ENCODE measurements at places on chromosomes 5 and 9.

DNA sequence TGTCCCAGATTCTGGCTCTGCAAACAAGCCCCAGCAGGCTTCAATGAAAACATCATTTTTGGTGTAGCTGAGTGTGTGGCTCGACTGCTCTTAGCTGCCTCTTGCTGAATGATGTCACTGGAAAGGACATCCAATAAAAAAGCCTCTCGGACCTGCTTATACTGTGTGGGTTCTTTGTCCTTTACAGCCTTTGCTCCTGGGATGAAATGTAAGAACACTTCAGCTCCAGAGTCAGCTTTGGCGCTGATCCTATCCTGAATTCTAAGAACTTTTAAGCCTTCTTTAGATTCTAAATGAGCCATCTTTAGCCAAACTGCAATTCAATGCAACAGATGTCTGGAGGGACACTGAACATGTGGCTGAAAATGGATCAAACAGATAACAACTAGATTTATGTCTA, 404.6 kb upstream of the C9orf72 start:
- no peak for DNase-seq

DNA sequence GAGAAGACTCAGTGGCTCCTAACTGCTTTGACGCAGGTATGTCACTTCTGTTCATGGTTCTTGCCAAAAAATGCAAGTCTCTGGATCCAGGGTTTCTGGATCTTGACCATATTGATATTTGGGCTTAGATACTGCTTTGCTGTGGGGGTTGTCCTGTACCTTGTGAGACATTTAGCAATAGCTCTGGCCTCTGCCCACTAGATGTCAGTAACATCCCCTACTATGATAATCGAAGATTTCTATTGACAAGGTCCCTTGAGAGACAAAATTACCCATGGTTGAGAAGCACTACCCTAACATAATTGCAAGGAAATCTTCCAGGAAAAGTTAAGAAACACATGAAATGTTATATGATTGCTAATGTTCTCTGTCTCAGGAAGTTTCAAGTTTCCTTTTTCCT, 285.4 kb downstream of the TMEM232 start:
- peak; percentile 28 for DNase-seq

DNA sequence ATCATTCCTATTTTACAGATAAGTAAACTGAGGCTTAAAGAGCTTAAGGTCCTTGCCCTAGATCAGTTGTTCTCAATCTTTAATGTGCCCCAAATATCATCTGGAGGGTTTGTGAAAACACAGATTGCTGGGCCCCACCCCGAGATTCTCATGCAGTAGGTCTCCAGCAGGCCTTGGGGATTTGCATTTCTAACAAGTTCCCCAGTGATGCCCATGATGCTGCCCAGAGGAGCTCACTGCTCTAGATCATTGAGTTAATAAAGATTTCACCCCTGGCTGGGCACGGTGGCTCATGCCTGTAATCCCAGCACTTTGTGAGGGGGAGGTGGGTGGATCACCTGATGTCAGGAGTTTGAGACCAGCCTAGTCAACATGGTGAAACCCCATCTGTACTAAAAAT, 42.8 kb upstream of the RAD23B start:
- DNase-seq, result no peak

DNA sequence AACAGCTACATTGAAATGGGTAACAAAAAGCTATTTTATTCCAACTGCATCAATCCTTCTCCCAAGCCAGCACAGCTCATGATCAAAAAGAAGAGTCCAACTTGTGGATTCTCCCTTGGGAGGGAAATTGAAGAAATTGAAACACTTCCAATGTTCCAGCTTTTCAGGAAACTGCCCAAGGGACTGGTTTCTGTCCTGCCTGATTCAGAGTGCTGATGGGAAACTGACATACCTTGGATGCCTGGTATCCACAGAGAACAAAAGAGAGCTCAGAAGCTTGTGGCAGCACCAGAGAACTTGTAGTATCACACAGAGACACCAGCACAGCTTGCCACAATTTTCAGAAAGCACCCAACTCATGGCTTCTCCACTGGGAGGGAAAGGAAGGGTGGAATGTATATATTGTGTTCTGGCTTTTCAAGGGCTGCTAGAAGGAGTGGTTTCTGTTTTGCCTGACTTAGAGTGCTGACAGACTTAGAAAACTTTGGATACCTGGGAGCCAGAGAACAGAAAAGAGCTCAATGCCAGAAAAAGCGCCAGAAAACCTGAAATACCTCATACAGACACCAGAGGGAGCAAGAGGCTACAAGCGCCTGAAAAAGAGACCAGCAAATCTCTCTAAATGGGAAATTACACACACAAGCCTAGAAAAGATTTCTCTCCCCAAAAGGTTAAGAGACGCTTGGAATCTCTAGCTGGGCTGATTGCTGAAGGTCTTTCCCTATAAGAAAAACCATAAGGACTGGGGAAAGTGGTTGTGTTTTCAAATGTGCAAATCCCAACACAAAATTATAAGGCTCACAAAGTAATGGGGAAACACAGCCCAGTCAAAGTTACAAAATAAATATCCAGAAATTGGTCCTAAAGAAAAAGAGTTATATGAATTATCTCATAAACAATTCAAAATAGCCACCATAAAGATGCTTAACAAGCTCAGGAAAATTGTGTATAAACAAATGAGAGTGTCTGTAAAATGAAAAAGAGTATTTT, 178.8 kb downstream of the SPOCK1 start:
- DNase-seq, result peak; percentile 36

- peak; percentile 54 for DNase-seq
Observed at GRCh38 chr9:34994260-34994899, 4.8 kb downstream of the DNAJB5 start.

- DNase-seq, result no peak
Observed at GRCh38 chr5:9924614-9925013, 294.5 kb upstream of the TAS2R1 start.

- no peak for DNase-seq
Observed at GRCh38 chr5:39197556-39197955, 21.8 kb downstream of the FYB1 start.

- DNase-seq, result no peak
Observed at GRCh38 chr5:142357469-142358090, 32.8 kb upstream of the SPRY4 start.

GRCh38 chr9:127568971-127569885, 42.8 kb upstream of the STXBP1 start:
- peak; percentile 77 for DNase-seq

GRCh38 chr5:39178861-39179260, 40.5 kb downstream of the FYB1 start:
- no peak for DNase-seq

DNA sequence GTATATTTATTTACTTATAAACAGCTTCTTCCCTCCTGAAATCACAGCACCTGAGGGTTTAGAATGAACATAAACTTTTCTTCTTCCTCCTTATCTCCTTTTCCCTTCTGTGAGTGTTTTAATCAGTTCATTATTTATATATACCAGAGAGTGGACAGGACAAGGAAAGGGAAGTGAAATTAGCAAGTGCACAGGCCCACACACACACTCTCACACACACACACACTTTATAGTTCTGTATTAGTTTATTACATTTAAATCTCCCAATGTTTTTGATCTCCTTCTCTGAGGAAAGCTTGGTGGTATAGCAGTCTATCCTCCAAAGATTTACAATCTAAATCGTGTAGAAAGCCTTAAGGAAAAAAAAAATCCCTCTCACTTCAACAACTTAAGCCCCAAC, 353.5 kb downstream of the NDUFS4 start:
- no peak for DNase-seq

GRCh38 chr5:135141303-135142268, 107.6 kb upstream of the PITX1 start:
- DNase-seq, result no peak

DNA sequence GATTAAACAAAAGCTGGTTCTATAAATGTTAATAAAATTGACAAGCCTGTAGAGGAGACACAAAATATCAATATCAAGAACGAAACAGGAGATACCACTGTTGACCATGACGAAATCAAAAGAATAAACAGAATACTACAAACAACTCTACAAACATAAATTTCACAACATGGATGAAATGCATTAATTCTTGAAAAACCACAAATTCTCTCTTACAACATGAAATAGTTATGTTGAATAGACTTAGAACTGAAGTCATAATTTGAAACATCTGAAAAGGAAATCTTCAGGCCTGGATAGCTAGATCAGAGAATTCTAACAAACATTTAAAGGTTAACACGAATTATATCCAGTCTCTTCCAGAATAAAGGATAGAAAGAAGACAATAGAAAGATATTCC, 6.9 kb upstream of the SPATA31C1 start:
- DNase-seq, result no peak

DNA sequence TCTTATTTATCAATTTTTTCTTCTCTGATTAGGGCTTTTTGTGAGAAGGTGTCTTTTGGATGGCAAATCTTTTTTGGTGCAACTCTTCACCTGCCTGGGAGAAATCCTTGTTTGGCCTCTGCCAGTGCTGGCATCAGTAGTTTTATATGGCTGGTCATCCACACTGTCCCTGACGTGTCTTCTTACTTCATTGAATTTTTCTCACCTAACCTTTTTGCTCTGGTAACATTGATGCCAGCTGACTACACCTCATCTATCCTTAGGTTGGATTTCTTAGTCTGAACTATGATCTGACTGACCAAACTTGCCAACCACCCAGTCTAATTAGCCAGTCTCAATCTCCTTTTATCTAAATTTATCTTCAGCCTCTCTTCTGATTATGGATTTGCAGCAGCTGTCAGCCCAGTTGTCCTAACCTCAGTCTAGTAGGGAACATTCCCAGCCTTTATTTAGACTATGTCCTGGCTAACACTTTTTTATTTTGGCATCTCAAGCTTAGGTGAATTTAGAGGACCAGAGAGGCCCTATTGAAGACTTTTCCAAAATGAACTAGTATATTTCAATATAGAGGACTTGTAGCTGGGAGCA, 10.6 kb upstream of the TMEM38B start:
- DNase-seq, result no peak

- no peak for DNase-seq
Observed at GRCh38 chr5:90476391-90476790, 1.7 kb downstream of the POLR3G start.

GRCh38 chr9:77125665-77126064, 51.7 kb upstream of the VPS13A start:
- DNase-seq, result no peak

DNA sequence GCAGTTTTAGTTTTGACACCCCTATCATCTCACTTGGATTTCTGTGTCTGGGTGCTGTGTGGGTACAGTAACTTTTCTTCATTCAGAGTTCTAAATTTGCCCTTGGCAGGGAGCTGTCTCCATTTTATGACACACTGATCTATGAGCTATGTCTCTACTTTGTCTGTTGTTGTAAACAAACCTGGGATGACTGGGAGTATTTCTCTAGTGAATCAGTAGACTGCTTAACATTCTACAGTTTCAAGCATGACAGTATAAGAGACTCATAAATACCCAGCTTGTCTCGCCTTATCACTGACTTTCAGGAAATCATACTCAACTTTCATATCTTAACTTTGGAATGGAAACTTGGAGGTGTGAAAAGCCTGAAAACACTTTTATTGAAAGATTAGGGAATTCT, 212.1 kb upstream of the NUDT12 start:
- no peak for DNase-seq

- DNase-seq, result no peak
Observed at GRCh38 chr5:178337334-178337741, 104.7 kb upstream of the PHYKPL start.

DNA sequence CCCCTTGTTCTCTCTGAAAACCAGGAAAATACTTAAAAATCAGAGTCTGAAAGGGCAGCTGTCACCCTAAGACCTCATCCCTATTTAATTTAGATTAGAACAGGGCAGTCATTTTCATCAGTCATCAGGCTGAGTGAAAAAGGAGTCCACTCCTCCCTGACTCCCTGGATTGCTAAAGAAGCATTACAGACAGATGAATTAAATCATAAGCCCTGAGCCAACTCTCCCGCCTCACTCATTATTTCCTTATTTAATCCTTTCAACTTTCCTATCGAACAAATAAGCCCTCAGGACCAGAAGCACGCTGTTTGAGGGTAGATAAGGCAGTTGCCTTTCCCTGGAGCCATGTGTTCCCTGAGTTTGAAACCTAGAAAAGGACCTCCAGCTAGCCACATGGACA, 201.9 kb upstream of the ANKRD55 start:
- no peak for DNase-seq

GRCh38 chr5:33364406-33364805, 76.4 kb upstream of the TARS1 start:
- no peak for DNase-seq

DNA sequence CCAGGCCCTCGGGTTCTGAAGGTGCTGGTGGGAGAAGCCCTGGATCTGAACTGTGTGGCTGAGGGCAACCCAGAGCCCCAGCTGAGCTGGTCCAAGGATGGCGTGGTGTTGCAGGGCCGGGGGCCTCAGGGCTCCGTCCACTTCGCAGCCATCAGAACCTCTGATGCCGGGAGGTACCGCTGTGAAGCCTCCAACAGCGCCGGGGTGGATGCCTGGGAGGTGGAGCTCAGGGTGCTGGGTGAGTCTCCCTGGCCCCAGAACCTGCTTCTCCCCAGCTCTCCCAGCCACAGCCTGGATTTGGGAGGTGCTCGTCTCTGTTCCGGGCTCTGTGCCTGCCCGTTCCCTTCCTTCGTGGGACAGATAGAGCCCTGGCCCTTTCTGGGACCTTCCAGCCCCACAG, 75.6 kb downstream of the HMCN2 start:
- DNase-seq, result no peak

GRCh38 chr5:34897646-34898045, 17.7 kb downstream of the RAD1 start:
- DNase-seq, result no peak

GRCh38 chr5:81718300-81718699, 32.6 kb downstream of the SSBP2 start:
- DNase-seq, result no peak

- peak; percentile 85 for DNase-seq
Observed at GRCh38 chr9:7234144-7234543, 476.4 kb downstream of the KDM4C start.

DNA sequence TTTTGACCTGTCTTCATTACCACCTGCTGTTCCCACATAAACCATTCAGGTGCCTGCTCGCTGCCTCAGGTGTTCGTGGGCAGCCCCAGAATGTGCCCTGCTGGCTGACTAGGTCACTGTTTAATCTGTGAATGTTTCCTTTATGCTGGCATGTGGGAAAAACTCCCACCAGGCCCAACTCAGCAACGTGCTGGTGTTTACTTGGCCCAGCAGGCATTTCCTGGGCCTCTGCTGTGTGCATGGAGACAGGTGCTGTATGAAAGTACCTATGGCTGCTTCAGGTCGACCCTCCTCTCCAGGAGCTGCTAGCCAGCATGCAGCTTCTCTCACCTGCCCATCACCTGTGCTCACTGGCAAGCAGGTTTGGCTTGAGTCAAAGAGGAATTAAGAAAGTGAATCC, 65.8 kb downstream of the RAD23B start:
- DNase-seq, result no peak

GRCh38 chr9:99021512-99021911, 77.8 kb downstream of the COL15A1 start:
- no peak for DNase-seq

GRCh38 chr5:150771034-150771795, 7.3 kb upstream of the SMIM3 start:
- no peak for DNase-seq

DNA sequence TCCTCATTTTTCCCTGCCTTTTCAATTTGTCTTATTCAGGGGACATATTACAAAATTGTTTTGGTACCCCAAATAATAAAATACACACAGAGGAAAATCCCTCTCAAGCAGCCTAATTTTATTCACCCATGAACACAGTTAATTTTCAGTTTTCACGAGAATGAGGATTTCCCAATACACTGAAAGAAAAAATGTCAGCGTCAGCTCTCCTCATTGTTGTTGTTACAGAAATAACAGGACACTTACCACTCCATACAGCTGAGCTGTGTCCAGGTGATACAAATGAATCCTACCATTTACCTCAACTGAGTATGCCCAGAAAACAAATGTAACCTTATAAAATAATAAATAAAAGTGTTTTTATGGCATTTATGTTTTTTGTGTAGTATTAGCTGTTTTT, 144.6 kb upstream of the PCA3 start:
- no peak for DNase-seq
